ENCODE measurements at places on chromosomes 1 and 21. TPM values are rescaled to one million over a fixed set of nuclear protein-coding genes. Genes with fewer than 3 reads are reported as not detected.

IL12RB2 gene
- total RNA-seq, result 0.60 TPM

CACNA1S gene
- not detected for total RNA-seq

UBASH3A gene
- total RNA-seq, result 1.4 TPM

CDKN2C gene
- 11.0 TPM for total RNA-seq

PEX19 gene
- 102 TPM for total RNA-seq

SMIM11 gene
- total RNA-seq, result 21.3 TPM

APOBEC4 gene
- not detected for total RNA-seq

DPH5 gene
- total RNA-seq, result 31.7 TPM

POU3F1 gene
- 2.8 TPM for total RNA-seq

CCDC181 gene
- total RNA-seq, result 1.9 TPM

USH2A gene
- 0.23 TPM for total RNA-seq

KRTAP20-3 gene
- total RNA-seq, result not detected

CA6 gene
- not detected for total RNA-seq

PTGS2 gene
- total RNA-seq, result 16.0 TPM

RGS8 gene
- total RNA-seq, result not detected

Measured in ureter (tissue), 1 donor.